ENCODE measurements at places on chromosomes 12 and 14.

- no peak for DNase-seq
Observed at GRCh38 chr14:61704554-61704953, 9.2 kb downstream of the HIF1A start.

- no peak for DNase-seq
Observed at GRCh38 chr14:104394409-104394851, 185.1 kb upstream of the C14orf180 start.

DNA sequence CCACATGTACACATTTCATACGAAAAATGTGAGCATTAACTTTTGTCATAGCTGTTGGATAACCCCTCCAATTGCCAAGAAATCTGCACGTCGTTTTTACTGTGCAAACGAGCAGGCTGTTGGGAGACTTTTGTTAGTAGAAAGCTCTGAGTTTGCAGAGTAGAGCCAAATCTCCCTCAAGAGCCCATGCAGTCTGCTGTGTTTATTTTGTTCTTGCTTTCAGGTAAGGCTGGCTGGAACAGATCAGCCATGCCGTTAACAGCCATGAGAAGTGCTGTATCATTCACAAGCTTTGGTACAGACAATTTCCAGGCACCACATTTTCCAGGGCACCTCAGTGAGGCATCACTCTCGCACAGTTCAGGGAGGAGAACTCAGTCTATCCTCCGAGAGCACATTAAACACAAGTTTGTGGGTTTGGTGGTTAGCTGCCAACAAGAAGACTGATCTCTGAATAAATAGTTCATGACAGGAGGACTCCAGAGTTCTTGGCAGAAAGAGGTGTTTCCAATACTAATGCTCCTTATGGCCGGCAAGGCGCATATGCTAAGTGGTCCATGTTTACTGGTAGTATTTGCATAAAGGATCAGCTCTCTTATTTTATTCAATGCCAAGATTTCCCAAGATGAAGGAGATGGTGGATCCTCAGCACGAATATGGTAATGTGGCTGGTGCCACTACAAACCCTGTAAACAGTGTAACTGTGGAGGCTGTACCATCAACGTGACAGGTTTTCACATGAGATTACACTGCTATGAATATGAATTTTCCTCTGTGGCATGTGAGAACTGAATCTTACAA, 30.3 kb upstream of the PELI2 start:
- DNase-seq: no peak

DNA sequence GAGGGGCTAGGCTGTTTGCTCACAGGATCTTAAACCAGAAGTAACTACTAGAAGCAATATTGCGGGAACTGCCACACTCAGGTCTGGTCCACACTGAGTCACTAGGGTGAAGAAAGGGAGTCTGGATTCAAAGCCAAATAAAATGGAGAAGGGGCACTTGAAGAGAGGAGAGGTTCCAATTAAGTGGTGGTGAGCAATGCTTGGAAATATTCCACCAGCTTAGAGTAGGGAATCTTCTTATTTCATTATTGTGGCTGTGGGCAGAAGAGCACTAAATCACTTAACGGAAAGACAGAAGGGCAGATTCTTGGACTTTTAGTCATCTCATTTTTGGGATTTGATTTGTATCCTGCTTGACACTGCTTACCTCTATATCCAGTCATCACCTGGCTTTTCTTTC, 48.6 kb upstream of the PPP1R12A start:
- no peak for DNase-seq

GRCh38 chr12:112665958-112666357, 125.6 kb upstream of the RPH3A start:
- DNase-seq: no peak

Measured in HT-29 (cell line).